Activated CD4-positive, alpha-beta T cell treated with anti-CD3 and anti-CD28 coated beads, Interleukin-2, amount 50 U/mL, for 1 hour (primary cell): ENCODE measurements at places on chromosomes 3 and 15.

DNA sequence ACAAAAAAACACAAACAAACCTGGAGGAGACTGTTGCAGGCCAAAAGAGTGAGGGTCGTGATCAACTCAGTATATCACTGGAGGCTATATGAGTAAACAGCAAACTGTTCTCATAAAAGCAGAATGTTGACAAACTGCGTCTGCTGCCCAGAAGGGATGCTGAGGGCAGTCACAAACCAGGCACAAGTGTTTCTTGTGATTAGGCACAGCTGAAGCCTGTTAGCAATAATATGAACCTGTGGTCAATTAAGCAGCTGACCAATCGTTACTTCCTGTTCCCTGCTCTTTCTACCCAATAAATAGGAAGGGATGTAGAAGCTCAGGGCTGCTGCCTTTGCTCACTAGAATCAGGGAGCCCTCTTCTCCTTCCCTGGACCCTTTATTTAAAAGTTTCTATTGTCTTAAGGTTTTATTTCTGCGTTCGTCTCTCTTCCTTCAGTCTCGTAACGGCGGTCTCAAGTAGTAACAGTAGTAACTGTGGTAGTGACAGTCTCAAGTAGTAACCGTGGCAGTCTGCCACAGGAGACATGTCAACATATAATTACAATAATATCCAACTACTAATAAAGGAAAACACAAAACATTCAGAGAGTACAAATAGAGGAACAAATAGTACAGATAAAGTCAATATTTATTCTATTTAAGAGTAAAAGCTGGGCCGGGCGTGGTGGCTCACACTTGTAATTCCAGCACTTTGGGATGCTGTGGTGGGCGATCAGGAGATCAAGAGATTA, 698.4 kb upstream of the CCDC54 start:
- DNase-seq: no peak

DNA sequence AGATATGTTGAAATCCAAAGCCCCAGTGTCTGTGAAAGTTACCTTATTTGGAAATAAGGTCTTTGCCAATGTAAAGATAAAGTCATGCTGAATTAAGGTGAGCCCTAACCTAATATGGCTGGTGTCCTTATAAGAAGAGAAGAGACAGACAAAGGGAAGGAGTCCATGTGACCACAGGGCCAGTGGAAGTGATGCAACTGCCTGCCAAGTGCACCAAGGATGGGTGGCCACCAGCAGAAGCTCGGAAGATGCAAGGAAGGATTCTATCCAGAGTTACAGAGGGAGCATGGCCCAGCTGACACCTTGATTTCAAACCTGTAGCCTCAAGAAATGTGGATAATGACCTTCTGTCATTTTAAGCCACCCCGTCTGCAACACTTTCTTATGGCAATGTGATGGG, 35.3 kb upstream of the PGPEP1L start:
- no peak for DNase-seq

GRCh38 chr3:143855183-143855582, 6.9 kb upstream of the SLC9A9 start:
- no peak for DNase-seq

DNA sequence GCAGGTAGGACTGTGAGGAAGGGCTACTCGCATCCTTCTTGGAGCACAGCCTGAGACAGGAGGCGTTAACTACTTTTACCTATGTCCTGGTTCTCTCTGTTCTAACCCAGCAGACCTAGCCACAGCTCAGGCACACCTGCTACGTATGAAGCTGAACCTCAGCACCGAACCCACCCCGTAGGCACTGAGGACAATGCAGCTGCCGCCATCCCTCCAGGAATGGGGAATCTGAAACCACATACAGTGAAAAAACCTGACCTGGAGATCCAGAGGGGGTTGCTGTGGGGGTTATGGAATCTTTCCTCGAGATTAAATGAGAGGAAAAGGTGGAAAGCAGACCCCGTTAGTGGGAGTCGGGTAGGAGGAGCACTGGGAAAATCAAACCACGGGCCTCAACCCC, 14.4 kb downstream of the MST1R start:
- DNase-seq: no peak

DNA sequence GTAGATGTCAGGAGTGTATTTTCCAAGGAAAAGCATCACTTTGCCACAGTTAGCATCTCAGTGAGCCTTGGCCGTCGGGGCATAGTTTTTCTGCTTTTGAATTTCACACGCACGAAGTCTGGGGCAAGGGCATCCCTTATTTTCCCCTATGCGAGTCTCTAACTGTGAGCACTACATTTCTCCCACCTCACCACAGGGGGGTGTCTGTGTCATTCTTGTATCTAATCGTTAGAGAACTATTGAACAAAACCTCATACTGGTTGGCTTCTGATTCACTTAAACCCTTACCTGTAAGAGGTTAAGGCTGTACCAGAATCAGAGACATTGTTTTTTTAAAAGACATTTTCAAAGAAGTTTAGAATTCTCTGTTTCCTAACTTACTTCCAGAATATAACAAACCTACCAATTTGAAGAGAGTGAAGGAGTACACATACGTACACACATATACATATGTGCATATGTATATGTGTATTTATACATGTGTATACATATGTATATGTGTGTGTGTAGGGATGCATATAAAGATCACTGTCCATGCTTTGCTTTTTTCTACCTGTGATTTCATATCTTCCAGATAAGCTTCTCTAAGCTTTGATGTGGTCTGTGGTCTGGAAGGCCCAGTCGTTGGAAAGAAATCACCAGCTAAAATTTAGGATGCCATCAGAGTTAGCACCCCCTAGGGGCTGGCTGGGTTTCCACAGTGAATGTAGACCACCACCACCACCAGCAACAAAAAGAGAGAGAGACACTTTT, 49.4 kb downstream of the MYZAP start:
- peak; percentile 1 for DNase-seq

DNA sequence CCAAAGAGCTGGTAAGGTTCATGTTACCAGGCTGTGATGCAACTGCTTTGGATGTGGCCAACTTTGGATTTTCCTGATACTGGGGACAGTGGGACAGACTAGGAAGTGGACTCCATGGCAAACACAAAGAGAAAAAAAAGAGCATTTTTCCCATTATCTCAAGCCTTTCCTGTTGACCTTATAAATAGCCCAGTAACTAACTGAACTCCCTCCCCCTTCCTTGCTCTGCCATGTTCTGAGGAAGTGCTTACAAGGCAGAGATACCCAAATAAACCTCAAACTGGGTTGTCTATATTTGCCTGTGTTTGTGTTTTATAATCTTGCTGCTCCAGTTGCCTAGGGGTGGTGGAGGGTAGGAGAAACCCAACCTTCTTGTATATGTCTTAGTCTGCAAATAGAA, 27.3 kb upstream of the SLC9A9 start:
- DNase-seq: no peak

DNA sequence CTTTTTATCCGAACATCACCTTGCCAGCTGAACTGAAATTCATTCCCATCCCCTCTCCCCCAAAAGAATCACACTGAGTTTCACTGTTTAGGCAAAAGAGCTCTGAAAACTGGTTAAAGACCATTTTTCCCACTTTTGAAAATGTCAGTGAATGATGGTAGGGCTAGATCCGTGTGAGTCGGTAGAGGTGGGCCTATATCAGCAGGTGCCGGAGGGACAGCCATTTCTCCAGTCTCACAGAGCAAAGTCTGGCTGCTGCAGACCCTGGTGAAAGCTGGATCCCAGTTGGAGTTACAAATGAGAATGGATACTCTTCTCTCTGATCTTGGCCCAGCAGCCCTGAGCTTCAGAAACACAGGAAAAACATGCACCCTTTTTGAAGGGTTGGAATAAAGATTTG, 10.9 kb downstream of the ENTPD3 start:
- no peak for DNase-seq

GRCh38 chr3:142663865-142664264, 60.0 kb upstream of the TRPC1 start:
- no peak for DNase-seq

GRCh38 chr15:38504680-38505467, 50.9 kb downstream of the FAM98B start:
- no peak for DNase-seq

DNA sequence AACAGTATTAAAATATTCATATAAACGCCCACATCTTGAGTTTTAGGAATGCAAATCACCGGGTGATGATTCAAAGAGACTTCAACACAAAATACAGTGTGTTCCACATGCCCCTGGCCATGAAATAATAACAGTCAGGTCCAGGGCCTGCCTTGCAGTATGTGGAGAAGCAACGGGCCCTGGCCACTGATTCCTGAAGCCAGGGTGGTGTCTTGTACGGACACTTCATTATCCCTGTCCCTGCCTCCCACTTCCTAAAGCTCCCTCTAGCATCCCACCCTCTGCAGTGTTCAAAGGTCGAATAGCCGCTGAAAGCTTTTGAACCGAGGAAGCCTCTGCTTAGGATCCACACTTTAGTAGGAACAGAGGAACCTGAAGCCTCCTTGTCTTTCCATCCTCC, 50.4 kb upstream of the PCSK6 start:
- DNase-seq: no peak

DNA sequence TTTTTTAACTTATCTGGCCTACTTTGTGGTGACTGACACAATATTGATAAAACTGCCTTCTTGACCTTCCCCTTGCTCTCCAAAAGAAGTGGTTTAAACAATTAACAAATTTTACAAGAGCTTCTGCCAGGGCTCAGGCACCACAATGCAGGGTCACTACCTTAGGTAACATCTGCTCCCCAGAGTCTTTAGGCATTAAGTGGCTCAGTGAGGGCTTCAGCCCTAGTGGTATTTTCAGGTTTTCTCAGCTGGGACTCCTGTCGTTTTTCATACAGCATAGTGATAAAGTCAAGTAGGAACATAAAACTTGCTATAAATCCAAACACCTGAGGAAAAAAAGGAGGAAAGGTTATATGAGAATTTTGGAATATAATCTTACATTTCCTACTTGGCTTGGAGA, 18.9 kb downstream of the CMTM6 start:
- no peak for DNase-seq

DNA sequence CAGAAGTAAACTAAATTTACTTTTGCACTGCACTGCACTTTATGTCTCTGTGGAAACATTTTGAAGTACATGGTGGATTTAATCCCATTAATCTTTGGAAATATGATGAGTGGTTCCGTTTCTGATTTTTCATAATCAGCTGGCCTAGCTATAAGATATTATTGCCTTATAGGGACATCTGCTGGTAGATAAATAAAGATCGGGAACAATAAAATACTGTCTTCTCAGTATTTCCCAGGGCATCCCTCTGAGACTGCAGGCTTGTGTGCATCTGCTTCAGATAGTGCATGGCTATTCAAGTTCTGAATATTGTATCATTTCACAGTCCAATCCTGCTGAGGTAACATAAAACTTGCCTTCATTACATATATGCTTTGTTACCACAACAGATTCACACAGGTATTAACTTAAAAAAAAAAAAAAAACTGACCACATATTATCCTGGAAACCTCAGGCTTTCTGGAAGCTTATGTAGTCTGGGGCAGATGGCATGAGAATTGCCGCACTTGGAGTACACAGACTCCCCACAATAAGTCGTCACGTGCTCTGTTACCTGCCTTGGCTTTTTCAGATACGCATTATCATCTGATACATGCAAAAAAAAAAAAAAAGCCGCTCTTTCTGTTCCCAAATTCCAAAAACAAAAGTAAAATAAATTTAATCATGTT, 330.8 kb upstream of the AGTR1 start:
- DNase-seq: no peak

GRCh38 chr3:12934431-12934830, 93.1 kb upstream of the RPL32 start:
- no peak for DNase-seq

- no peak for DNase-seq
These were observed 1.5 kb downstream of the POLR2M start for GRCh38 chr15:57708047-57708446.

GRCh38 chr15:50641318-50641717, 45.3 kb downstream of the TRPM7 start:
- DNase-seq: no peak

GRCh38 chr3:134693804-134694203, 43.0 kb upstream of the KY start:
- DNase-seq: no peak

GRCh38 chr3:185316740-185317412, 46.1 kb upstream of the MAP3K13 start:
- no peak for DNase-seq

DNA sequence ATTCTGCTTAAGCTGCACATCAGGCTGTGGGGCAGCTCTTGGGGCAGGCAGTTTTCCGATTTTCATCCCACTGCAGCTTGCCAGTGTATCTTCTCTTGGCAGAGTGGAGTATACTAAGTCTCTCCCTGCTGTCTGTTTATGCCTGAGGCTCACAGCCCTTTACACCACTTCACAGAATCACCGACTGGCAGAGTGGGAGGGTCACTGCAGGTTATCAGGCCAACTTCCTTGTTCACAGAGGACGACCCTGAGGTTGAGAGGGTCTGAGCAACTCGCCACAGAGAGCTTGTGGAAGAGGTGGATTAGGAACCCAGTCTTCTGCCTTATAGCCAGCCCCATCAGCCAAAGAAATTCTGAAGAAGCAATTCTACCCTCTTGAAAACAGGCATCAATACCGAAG, 30.9 kb downstream of the KIF9 start:
- DNase-seq: no peak

DNA sequence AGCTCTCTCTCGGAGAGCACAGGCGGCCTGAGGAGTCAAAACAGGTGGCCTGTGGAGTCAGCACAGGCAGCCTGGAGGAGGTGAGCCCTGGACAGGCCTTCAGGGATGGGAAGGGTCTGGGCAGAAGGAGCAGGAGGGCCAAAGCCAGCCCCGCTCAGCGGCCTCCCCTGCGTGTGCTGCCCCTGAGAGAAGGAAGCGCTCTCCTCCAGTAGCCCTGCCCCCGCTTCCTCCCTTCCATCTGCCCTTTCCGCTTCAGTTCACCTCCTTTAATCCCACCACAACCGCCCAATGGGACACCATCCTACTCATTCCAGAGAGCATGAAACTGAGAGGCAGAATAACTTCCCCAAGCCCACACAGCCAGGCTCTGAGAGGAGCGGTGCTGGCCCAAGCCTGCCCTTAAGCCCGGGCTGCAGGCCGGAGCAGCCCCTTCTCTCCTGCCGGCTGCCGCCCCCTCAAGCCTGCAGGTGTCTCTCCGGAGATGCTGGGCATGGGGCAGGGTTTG, 3.2 kb upstream of the NR2E3 start:
- no peak for DNase-seq

DNA sequence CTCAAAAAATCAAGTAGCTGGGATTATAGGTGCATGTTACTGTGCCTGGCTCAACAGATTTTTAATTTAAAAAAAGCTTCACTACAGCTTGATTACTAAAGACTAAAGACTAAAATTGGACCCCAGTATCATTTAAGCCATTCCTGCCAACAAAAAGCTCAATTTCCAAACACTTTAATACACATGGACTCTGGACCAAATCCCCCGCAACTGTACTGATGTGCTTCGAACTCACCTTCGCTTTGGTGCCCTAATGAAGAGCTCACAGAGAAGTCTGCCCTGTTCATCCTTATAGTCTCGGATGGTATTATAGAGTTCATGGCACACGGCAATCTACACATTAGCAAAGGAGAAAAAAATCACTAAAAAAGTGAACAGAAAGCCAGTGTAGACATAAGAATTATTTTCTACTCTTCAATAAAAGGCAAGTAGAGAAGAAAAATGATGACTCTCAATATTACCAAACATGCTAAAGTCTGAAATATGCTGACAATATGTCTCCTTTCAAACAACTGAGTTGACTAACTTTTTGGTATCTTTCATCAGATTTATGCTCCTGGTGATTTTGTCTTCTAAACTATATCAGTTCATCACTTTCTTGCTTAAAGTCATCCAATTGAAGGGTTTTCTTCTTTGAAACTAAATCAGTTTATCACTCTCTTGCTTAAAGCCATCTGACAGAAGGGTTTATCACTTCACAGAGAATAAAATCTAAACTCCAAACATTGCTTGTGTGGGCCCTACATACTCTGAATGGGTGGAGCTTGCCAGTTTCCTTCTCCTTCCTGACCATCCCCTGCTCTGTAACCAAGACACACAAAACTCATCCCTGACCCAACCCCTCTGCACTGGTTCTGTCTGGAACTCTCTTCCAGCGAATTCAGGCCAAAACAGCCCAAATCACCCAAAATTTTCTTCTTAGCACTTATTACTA, 7.2 kb downstream of the PBRM1 start:
- DNase-seq: no peak
